ENCODE measurements at places on chromosomes 6 and 20.

- no peak for DNase-seq
These were observed 2.3 kb downstream of the CLPS start for GRCh38 chr6:35794536-35795452.

DNA sequence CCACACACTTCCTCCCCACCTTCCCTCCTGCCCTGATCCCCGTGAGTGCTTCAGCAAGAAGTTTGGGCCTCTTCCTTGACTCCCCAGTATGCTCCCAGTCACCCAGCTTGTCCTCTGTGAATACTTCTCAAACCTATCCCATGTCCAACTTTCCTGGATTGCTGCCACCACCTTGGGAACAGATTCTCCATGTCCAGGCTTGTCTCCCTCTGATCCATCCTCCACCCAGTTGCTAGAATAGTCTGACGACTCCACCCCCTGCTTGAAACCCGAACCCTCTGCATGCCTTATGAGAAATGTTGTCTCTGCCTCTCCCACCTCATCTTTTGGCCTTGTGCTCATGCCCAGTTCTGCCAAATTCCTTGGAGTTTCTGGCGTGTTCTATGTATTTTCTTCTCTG is 108.0 kb downstream of the PPP1R14C start:
- no peak for DNase-seq

DNA sequence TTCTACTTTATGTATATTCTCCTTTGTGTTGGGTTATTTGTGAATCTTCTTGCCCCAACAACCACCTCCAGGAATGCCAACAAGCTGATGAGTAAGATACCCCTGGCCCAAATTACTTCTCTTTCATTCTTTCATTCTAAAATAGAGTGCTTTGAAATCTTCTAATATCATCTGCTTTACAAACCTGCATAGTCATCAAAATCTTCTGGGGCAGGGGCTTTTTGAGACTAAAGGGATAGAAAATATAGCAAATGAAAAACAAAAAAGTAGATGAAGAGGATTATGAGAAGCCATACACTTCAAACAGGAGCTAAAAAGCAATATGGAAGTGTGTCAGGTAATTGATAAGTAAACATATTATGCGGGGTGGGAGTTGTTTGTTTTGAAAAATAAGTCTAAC is 150.7 kb upstream of the SOX4 start:
- no peak for DNase-seq

GRCh38 chr6:40350747-40351217 is 236.4 kb downstream of the LRFN2 start:
- no peak for DNase-seq

DNA sequence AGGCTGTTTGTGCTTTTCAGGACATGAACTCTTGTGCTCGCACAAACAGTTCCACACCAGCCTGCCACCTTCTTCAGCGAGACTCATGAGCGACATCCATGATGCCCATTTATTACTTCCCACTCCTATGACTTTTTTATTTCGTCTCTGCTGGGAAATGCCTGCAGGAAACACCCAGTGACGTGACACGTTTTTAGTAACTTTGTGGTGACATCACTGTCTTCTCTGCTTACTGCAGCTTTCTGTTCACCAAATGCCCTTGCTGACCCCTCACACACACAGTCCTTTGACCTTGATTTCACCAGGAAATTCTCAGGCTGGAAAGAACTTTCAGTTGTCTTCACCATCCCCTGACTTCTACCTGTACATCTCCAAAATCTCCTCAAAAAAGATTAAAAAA is 8.9 kb downstream of the TRIM40 start:
- DNase-seq, result no peak

- DNase-seq, result peak; percentile 79
These were observed 50.7 kb upstream of the PLCG1 start for GRCh38 chr20:41086402-41087324.

DNA sequence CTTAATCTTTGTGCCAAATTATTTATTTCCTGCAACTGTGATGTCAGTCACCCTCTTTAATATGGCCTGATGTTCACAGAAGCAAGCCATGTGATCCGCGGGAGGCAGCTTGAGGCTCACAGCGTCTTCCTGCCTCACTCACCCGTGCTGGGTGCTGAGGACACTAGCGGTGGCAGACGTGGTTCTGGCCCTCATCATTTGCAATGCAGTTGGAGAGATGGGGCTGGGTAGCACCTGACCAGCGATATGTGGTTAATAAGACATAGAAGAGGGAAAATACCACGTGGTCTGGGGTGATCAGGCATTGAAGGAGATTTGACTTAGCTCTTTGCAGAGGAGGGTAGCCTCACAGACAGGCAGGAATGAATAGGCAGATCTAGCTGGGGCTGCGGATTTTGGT is 264.7 kb downstream of the TMEM242 start:
- no peak for DNase-seq

DNA sequence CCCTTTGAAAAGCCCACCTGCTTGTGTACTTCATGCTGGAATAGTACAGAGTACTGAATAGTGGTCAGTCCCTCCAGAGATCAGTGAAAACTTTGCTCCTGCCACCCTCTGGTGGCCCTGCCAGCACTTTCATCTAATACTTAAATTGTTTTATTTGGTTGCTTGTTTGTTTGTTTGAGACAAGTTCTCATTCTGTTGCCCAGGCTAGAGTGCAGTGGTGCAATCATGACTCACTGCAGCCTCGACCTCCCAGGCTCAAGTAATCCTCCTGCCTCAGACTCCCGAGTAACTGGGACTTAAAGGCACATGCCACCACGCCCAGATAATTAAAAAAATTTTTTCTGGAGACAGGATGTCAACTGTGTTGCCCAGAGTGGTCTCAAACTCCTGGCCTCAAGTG is 9.1 kb downstream of the FAM83D start:
- no peak for DNase-seq

DNA sequence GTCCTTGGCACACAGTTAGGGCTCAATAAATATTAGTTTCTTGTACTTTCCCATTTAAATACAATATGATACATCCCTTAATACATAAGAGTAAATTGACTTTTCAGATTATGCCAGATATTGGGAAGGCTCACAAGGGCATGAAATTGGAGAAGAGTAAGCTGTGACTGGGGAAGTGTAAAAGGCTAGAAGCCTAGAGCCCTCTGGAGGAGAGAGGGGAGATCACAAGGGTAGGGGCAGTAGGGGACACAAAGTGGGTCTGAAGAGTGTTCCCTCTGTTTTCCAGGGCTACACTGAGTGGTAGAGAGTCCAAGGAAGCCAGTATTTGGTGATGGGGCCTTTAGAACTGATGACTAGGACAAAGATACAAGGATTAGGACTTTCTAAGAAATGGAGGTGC is 562.9 kb upstream of the CHD6 start:
- DNase-seq, result no peak

GRCh38 chr20:57656252-57656820 is 36.1 kb upstream of the ZBP1 start:
- no peak for DNase-seq

DNA sequence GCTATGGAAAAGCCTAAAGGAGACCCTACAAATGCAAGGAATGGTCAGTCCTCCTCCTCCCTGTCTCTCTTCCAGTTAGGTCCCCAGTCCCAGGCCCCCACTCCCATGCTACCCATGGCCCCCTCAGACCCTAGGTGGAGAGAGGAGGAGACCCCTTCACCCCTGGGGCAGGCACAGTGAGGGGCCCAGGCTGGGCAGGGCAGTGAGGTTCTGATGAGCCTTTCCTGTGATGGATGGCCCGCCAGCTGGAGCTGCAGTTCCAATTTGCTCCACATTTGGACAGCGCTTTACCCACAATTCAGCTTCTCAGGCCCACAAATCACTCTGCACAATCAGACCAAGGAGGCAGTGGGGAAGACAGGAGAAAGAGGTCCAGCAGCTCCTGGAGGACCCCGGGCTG is 37.3 kb upstream of the MLN start:
- no peak for DNase-seq

DNA sequence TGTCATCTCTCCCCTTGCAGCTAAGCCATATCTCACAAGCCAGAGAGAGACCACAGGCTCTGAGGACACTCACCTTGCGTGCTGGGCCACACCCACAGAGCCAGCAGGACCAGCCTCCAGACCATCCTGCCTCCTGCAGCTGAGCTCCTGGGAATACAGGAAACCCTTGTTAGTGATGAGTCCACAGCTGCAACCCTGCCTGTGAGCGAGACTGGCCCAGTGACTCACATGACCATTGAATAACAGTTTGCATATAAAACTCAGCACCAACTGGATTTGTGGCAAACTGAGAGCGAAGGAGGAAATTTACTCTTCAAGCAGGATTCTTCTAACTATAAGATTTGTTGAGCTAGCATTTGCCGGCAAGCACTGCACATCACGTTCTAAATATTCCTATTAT is 3.0 kb downstream of the THBS2 start:
- DNase-seq, result no peak

- DNase-seq, result no peak
These were observed 153.6 kb upstream of the QKI start for GRCh38 chr6:163260911-163261310.

DNA sequence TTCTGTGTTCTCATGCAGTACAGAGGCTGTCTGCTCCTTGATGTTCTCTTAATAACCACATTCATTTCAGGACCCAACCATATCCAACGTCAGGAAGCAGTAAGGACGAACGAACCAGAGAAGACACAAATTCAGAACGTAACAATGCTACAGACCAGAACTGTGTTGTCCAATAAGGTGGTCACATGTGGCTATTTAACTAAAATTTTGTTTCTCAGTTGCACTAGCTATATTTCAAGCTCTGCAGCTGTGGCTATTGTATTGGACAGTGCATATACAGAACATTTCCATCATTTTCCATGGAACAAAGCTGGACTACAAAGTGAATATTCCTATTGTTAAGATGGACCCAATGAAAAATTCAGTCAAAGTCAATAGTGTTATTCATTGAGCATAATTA is 27.0 kb downstream of the MAP7 start:
- no peak for DNase-seq

- no peak for DNase-seq
These were observed 243.9 kb downstream of the PKHD1 start for GRCh38 chr6:51843456-51844056.

DNA sequence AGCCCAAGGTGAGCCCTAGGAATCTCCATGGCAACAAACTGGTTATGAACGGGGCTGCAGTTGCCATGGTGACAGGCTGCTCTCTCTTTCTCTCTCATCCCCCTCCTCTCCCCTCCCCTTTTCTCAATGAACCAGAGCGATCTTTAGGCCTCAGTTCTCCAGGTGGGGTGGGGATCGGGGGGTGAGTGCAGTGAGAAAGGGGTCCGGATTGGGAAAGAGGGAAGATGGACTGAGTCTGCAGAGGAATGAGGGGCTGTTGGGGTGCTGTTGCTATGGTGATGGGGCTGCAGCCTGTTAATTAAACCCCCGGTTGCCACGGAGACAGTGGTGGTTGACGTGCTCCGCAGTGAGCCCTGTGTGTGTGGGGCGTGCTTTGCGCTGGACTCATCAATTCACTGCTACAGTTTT is 3.6 kb upstream of the SLC12A5 start:
- DNase-seq, result no peak

DNA sequence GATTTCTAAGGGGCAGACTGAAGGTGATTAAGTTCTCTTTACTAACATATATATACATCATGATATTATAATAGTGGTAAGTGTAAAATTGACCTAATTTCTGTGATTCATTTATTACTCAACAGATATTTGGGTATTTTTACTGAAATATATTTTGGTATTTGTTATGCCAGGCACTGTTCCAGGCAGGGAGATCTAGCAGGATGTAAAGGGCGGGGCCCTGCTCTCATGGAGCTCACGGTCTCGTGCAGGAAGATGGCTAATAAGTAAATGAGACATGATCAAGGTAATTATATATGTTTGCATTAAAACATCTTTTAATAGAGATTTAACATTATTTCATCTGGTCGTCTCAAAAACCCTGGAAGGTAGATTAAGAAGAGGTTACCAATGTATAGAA is 27.7 kb downstream of the FAM50B start:
- no peak for DNase-seq

- DNase-seq, result no peak
These were observed 32.7 kb upstream of the CST7 start for GRCh38 chr20:24916412-24916811.

GRCh38 chr6:165767228-165767627 is 104.2 kb upstream of the PDE10A start:
- DNase-seq, result no peak

GRCh38 chr6:165922309-165922794 is 245.3 kb downstream of the TBXT start:
- DNase-seq, result no peak

- no peak for DNase-seq
These were observed 88.3 kb upstream of the CCDC28A start for GRCh38 chr6:138685257-138685656.

GRCh38 chr6:55902796-55903195 is 27.4 kb upstream of the BMP5 start:
- no peak for DNase-seq

DNA sequence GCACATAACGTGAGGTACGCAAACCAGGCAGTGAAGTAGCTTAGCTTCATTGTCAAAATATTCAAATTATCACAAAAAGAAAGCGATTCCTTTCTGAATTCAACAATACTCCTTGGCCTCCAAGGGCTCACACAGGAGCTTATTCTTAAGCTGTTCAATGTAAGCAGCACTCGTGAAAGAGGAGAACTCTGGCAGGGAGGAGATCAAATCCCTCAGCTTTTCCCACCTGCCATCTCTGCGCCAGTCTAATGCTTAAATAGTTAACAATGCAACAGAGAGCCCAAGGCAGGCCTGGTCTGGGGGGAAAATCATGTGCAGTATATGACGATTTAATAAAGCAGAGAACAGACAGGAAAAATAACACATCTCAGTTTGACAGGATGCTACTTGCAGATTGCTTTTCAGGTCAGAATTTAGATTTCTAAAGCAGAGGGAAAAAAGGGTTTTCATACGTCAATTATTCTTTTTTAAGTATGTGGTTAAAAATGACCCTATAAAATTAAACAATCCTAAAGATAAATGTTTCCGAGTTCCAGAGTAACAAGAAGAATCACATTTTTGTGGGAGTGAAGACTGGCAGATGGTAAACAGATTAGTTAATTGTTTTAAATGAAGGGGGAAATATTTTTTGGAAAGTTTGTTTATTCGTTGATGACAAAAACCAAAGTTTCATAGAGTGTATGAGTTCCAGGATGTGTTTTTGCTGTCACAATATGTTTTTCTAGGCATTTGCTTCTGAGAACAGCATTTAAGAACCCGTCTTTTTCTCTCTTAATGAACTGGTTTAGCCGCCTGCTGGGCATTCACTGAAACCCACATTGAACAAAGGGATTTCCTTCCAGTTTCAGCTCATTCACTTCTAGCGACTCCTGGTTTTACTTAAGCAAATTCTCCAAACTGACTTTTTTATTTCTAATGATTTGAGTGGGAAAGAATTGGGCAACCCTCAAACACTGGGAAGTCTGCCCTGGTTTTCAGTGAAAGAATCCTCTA is 45.9 kb downstream of the PLAGL1 start:
- DNase-seq, result no peak

Data from BE2C (cell line).